Chondrocyte (in vitro differentiated cells): ENCODE measurements at places on chromosomes 2 and 18.

GRCh38 chr18:33960417-33960816, 264.3 kb downstream of the NOL4 start:
- DNase-seq: no peak

GRCh38 chr2:227674485-227674884, 7.9 kb downstream of the SCYGR5 start:
- no peak for DNase-seq

- peak; percentile 53 for DNase-seq
These were observed 139.2 kb downstream of the GLI2 start for GRCh38 chr2:120874888-120875275.

DNA sequence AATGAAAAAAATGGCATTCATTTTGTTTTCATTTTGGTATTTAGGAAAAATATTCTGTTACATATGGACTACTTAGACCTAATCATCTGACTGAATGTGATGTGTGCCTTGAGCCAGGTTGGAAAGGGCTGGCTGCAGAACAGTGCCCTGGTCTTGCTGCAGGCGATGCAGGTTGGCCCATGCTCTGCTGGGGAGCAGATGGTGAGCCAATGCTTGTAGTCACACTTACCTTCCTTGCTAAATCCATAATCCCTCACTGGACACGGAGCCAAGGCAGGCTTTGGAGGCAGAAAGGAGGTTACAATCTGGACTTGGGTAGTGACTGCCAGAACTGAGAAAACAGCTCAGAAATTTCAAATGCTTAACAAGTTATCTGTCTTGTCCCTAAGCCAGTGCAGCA, 228.7 kb downstream of the ARHGAP15 start:
- no peak for DNase-seq

DNA sequence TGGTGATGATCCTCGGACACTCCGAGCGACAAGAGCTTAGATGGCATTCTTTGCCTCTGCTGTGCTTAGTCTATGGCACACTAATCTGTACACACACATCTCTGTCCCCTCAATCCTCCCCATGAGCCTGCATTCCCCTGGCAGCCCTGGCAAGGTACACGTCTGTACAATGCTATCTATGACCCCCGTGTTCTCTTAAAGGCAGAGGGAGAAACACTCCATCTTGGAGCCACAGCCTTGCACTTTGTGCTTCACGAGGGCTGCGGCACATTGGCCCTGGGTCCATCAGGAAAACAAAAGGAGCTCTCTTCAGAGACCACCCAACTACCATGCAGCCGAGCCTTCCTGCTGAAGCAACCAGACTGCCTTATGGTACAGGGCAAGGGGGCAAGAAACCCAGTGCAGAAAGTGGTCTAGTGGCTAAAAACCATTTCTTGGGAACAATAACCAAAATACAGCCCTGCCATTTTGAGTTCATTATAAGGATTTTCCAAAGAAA, 42.5 kb downstream of the STEAP3 start:
- no peak for DNase-seq

DNA sequence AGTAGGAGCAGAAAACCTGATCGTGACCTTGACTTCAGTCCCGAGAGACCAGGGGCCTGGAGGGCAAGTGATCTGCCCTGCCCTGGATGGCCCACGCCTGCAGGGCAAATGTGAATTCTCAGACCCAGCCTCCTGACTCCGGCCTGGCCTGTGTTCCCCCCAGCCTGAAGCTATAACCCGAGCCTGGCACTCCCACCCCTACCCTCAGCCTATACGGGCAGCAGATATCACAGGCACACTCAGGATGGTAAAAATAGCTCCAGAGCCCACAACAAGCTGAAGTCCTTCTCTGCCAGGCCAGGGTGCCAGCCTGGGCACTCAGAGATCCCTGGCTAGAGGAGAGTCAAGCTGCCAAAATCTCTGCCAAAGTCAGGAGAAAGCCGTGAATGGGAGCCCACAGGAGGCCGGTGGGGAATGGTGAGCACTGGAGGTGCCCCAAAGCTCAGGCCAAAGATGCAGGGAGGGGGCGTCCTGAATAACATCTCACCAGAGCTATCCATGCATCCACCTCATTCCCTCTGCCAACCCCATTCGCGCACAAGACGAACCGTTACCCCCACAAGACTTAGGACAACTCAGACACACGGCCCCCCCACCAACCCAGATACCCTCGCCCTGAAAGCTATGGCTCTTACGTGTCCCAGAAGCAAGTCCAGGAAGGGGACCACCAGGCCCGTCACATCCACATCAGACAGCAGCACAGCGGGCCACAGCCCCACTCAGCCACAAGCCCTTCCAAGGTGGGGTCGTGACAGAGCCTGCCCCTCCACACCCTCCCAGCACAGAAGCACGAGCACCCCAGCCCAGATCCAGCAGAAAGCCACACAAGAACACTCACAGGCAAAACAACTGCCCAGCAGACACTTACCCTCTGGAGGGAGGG, 144.9 kb downstream of the TNS1 start:
- peak; percentile 71 for DNase-seq

- no peak for DNase-seq
These were observed 21.2 kb downstream of the PRELID3A start for GRCh38 chr18:12428923-12429322.

DNA sequence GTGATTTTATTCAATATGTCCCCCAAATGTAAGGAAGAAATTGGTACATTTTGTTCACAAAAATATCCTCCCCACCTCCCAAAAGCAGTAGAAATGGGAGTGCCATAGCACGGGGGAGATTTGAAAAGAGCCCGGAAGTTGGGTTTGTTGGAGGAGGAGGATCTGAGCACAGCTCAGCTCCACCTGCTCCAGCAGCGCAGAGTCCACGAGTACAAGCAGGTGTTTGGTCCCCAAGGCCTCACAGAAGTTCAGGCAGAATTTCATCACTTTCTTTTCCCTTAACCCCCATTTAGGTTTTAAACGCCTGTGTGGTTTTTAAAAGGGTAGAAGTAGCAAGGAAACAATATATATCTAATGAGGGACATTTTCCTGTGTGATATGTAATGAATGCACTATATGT, 56.0 kb downstream of the TRAPPC12 start:
- DNase-seq: no peak

DNA sequence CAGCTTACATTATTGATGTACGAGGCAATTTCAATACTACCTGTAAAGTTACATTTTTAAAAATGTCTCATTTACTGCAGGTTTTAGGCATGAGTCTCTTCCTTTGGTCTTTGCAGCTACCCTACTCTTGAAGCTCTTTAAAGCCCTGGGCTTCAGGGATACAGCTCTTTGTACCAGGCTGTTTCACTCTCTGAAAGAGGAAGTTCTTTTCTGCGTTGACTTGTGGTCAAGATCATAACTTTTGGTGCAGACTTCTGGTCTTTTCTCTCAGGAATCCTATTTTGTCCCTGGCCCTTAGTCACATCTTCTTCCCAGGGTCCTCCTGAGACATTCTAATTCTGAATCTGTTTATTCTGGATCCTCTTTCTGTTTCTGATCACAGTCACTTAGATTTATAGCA, 16.6 kb upstream of the HRH4 start:
- no peak for DNase-seq

DNA sequence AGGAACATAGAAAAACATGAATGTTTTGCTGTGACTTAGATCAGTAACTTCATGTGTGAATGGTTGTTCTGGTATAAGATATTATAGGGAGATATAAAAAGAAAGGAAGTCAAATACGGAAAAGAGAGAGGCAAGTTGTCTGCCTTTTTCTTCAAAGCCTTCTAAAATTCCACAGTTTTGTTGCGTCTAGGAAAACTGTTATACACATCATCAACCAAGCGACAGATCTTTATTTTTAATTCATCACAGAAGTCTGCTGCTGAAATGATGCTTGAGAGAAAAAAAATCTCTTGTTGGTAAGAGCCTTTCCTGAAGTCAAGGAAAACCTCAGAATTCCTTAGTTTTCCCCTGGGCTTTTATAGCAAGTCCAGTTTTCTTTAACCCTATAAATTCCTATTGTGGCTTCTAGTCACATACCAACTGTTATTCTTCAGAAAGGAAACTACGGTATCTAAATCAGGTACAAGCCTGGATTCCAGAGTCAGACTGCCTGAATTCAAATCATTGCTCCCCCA, 36.3 kb upstream of the TANC1 start:
- DNase-seq: no peak

- no peak for DNase-seq
These were observed 176.1 kb downstream of the TMEM18 start for GRCh38 chr2:501130-501529.

DNA sequence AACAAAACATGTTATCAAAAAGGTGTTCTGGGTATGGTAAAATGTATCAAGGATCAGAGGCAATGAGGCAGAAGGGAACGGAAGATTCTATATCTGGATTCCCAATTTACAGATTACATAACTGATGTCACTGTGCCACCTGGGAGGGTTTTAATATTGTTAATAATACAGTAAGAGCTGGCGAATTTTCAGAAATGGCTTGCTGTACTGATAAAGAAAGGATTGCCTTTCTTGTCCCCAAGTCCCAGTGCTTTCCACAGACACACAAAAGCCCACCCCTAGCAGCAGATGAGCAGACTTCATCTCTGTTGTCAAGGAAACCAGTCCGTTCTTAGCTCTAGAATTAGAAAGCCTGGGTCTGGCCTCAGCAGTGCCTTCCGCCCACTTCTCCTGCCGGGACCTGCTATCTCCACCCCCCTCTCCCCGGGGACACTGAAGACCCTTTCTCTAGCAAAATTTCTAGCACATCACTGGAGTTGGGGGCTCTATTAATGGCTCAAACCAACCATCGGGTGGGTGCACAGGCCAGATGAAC, 34.3 kb downstream of the ADD2 start:
- DNase-seq: no peak

DNA sequence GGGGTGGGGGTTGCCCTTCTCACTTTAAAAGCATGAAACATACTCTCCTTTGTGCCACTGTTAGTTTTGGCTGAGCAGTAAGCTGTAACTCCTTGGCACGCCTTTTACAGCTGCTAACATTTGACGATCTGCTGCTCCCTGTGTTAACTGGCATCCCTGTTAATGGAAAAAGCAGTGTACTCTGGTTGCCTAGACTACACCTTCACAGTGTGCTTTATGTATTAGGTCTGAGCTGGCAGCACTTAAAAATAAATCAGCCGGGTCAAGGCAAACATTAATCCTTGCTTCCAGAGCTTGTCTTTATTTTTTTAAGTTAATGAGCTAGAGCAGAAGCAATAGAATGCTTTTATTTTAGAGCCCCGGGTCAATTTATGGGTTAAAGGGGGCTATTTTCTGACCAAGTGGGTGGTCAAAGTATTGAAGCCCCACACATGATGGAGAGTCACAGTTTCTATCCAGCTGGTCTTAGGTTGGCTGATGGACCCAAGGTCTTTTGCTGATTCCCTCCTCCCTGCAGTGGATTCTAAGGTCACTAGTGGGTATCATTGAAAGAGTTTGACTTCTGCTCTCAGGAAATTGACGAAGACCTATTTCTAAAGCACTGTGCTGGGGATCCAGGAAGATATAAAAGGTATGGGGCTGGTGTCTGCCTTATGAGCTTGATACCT, 54.5 kb downstream of the CFAP221 start:
- no peak for DNase-seq

- DNase-seq: no peak
These were observed 128.5 kb upstream of the LGALSL start for GRCh38 chr2:64325477-64325851.

DNA sequence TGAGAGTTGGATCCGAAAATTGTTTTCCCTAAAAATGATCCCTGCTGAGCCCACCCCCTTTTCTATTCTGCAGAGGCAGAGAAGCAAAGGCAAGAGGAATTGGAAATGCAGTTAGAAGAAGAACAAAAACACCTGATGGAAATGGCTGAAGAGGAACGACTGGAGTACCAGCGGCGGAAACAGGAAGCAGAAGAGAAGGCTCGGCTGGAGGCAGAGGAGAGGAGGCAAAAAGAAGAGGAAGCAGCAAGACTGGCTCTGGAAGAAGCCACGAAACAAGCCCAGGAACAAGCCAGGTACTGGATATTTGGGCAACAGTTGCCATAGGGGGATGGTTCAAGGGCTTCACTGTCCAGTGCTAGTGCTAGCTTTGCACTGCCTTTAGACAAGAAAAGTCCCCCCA, 41.7 kb downstream of the SUMO1 start:
- DNase-seq: no peak

GRCh38 chr18:3874125-3874524, 424.2 kb downstream of the TGIF1 start:
- DNase-seq: no peak

GRCh38 chr18:60145776-60146175, 226.8 kb downstream of the MC4R start:
- DNase-seq: no peak

DNA sequence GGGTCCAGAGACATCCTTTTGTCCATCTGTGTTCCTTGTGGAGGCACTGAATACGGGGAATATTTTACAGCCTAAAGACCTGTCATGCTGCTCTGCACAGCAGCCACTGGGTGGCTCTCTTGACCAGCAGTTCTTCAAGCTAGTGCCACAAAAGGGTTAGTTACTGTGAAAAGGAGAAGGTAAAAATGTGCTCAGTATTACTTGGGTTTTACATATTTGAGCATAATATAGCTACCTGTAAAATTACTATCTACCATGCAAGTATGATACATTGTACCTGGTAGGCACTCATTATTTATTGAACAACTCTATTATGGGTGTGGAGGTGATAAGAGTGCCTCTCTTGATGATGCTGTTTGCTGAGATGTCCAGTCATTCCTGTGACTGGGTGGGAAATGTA, 23.6 kb downstream of the FZD5 start:
- no peak for DNase-seq

- DNase-seq: no peak
These were observed 51.1 kb downstream of the PAPOLG start for GRCh38 chr2:60806988-60807681.

GRCh38 chr2:56009758-56010458, 86.3 kb upstream of the EFEMP1 start:
- DNase-seq: no peak

DNA sequence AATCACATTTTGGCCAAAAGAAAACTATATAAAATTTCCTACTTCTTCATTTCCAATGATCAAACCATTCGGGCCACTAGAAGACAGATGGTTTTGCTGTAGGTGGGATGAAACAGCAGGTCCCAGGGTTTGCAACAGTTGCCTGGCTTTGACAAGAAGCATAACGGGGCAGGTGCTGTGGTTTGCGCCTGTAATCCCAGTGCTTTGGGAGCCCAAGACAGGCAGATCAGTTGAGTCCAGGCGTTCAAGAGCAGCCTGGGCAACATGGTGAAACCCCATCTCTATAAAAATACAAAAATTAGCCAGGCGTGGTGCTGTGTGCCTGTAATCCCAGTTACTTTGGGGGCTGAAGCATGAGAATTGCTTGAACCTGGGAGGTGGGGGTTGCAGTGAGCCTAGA, 81.4 kb upstream of the XPO1 start:
- peak; percentile 42 for DNase-seq

GRCh38 chr2:166591226-166591625, 97.2 kb upstream of the SCN7A start:
- no peak for DNase-seq

GRCh38 chr2:157726946-157727345, 98.3 kb upstream of the ACVR1C start:
- DNase-seq: no peak

GRCh38 chr2:222869252-222869560, 8.4 kb downstream of the ACSL3 start:
- no peak for DNase-seq

DNA sequence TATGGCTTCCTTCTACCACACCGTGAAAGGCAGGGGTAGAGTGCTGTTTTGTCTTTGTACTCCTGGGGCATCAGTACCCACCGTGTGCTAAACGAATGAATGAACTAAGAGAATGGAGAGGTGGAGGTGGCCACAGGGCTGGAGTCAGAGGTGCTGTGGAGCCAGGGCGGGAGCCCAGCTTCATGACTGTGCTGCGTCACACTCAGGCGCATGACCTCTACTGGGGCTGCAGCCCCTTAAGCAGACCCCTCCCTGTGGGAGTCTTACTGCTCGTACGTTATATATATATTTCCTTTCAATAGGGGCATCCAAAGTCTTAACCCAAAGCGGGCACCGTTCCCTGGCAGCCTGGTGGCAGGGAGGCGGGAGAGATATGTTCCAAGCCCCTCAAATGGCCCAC, 18.0 kb upstream of the LBH start:
- DNase-seq: no peak
